C1 segment of cervical spinal cord (tissue), 14 donors: ENCODE measurements at places on chromosomes 12 and 14.

- no peak for DNase-seq
Observed at GRCh38 chr12:92237762-92238523, 92.3 kb upstream of the BTG1 start.

- no peak for DNase-seq
Observed at GRCh38 chr12:11040162-11040561, 9.0 kb upstream of the TAS2R31 start.

DNA sequence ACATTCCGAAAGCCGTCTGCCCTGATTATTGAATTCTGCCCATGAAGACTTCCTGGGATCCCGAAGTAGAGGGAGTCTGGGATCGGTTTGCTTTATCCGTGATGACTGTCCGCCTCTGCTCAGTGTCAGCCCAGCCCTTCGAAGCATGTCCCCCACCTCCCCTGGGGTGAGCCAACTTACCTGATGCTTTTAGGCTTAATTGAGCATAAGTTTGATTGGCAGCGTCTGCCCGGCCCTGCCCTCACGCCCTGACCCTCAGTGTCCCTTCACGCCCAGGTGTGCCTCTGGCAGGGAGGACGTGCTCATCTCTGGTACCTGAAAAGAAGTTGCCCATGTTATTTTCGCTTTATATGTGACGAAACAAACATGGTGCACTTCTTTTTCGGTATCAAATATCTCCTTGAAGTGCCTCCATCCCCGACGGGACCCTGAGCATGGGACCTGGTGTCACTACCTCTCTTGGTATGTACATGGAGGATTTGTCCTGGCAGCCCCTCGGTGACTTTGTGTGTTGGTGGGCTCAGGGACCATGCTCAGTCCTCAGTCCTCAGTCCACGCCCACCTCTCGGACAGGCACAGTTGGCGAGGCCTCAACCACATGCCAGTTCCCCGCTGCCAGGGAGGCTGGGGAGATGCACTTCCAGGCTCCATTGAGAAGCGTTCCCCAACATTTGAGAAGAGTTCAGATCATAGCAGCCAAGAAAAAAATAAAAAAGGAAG is 130.1 kb upstream of the RTL1 start:
- DNase-seq, result no peak

GRCh38 chr14:28152453-28153044 is 614.0 kb upstream of the FOXG1 start:
- DNase-seq, result no peak

GRCh38 chr12:51009056-51009440 is 17.1 kb downstream of the SLC11A2 start:
- peak; percentile 70 for DNase-seq

- DNase-seq, result no peak
Observed at GRCh38 chr12:51971679-51972421, 20.4 kb downstream of the ACVR1B start.

GRCh38 chr14:67562025-67562775 is 29.1 kb downstream of the PLEKHH1 start:
- no peak for DNase-seq
